ENCODE measurements at places on chromosomes 5 and 9.
A peak's percentile ranks its signal among the peaks of the same experiment; 100 is the strongest.

GRCh38 chr9:80094176-80094771 lies 522.5 kb downstream of the TLE4 start:
- no peak for DNase-seq

GRCh38 chr9:114093761-114094505 lies 5.2 kb downstream of the KIF12 start:
- DNase-seq, result no peak

DNA sequence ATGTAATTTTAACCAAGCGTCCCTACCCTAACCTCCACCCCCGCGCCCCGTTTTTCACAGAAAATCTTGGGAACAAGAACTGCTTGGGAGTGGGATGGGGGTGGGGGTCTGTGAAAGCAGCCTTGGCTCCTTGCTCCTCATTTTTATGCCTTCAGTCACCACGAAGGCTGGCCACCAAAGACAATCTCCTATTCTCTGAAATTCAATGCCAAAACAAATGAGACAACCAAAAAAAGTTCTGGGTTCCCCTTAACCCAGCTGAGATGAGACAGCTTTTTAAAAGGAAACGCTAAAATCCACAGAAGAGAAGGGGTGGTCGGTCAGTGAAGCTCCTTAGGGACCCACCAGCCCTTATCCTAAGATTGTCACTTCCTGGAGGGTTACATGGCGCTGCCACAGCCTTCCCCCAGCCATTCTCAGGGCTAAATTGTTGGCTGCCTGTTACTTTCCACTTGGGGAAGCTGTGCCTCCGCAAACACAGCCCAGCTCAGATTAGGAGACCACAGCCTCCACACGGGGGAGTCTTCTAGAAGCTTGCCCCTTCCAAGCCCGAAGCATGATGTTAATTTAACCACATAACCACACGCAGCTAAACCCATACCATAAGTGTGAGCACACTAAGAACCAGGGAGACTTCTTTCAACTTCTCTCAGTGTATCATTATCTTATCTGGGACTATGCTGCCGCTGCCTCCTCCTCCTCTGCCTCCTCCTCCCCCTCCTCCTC lies 136.3 kb downstream of the FOXD1 start:
- DNase-seq, result peak; percentile 99

- no peak for DNase-seq
Measured at GRCh38 chr5:91119217-91119616, 263.9 kb downstream of the ARRDC3 start.

DNA sequence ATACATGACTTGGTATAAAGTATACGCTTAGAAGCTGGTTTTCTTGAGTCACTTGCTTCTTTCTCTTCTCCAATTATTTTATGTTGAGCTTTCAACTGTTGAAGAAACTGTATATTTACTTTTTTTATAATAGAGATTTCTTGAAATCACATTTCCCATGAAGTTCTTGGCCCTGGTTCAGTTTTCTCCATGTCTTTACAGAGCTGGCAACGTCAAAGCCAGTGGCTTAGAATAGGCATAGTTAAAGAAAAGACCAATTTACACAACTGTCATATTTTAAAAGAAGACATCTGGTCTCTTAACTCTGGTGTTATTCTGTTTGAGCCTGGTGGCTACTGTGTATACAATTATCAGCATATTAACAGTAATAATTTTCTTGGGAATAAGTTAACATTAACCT lies 1249.3 kb downstream of the CDH12 start:
- no peak for DNase-seq

- no peak for DNase-seq
Measured at GRCh38 chr5:161277011-161277410, 269.5 kb downstream of the GABRB2 start.

GRCh38 chr5:126192226-126192625 lies 231.0 kb upstream of the GRAMD2B start:
- DNase-seq, result peak; percentile 26

DNA sequence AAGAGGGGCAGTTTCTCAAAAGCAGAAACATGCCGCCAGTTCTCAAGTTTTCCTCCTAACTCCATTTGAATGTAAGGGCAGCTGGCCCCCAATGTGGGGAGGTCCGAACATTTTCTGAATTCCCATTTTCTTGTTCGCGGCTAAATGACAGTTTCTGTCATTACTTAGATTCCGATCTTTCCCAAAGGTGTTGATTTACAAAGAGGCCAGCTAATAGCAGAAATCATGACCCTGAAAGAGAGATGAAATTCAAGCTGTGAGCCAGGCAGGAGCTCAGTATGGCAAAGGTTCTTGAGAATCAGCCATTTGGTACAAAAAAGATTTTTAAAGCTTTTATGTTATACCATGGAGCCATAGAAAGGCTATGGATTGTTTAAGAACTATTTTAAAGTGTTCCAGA lies 142.8 kb downstream of the NTRK2 start:
- no peak for DNase-seq

DNA sequence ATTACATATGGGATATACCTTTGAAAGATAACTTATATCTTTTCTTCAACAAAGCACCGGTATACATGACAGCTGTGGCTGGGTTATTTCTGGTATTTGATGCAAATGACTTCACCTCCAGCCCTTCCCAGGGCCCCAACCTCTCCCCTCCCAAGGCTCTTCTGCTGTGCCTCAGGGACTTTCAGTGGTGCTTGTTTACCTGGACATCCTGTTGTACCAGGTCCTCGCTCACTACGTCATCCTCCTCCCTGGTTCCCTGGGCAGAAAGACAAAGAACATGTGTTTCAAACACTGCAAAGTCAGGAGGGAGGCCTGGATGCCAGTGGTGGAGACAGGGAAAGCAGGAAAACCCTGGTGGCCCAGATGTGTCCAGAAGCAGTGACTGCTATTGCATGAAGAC lies 23.4 kb downstream of the ANXA6 start:
- DNase-seq, result no peak

DNA sequence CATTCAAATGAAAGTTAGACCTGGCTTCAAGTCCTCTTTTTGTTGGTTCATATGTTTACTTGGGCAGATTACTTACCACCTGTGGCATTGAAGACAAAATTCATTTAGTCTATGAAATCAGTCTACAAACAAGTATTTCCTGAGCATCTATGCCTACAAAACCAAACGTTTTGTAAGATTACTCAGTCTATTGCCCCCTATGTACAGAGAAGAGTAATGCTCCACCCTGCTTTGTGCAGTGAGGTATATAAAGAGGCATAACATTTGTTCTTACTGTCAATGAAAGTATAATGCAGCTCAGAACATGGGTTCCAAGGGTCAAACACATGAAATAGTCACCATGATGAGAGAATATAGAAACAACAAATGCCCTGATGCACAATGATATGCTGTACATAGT lies 580.7 kb downstream of the KIF4B start:
- DNase-seq, result no peak

DNA sequence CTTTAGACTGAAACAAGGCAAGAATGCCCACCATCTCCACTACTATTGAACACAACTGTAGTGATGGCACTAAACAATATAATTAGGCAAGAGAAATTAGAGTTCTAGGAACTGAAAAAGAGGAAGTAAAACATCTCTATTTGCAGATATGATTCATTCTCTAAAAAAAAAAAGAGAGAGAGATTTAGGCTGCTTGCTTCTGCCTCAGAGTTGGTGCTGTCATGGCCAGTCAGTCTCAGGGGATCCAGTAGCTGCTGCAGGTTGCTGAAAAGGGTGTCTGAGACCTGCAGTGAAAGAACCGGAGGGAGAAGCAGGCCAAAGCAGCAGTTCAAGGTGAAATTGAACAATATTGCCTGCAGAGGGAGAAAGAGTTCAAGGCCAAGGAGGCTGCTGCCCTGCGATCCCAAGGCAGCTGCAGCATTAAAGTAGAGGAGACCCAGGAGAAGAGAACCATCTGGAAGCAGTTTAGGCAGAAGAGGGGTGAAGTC lies 72.5 kb downstream of the AP3B1 start:
- peak; percentile 10 for DNase-seq

GRCh38 chr5:156476158-156476551 lies 149.2 kb downstream of the SGCD start:
- no peak for DNase-seq

DNA sequence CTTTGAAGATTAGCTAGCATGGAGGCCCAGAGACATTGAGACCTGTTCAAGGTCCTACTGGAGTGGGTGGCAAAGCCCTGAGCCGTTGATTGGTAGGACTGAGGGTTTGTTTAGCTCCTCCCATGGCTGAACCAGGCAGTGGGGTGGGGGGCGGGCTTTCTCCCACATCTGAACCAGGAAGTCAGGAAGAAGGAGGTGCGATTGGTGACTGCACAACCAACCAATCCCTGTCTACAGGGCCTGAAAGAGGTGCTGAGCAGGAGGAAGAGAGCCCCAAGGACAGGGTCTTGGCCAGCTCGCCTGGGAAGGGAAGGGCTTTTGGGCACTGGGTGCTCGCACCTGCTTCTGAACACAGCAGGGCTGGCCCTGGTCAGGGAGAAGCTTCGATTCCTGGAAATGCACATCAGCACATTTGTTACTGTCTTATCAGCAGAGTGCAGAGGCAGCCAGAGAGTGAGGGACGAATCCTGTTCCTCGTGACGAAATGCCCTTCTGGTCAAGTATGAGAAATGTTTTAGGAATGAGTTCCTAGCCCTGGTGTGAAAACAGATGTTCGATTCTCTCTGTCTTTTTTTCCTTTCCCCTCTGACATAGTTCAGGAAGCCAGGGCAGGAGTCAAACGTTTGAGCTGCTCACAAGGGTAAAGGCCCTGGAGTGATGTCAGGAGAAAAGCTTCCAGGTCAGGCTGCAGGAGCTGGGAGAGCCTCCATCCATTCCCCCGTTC lies 294.8 kb upstream of the KLF4 start:
- peak; percentile 66 for DNase-seq

DNA sequence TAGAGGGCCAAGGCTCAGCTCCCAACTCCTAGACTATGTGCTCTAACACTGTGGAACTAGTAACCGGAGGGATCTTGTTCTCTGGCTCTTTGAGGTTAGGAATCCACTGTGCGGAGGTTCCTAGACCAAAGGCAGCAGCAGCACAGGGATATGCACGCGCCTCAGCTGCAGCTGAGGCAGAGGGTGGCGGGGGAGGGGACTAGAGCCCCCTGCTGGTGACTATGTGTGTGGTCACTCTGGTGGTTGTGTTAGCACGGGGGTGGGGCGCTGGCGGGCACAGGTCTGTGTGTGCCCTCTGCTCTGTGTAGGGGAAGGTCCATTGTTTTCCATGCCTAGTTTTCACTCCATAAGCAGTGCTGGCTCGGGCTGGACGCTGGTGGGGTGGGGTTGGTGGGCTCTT lies 458.0 kb upstream of the IZUMO3 start:
- no peak for DNase-seq

DNA sequence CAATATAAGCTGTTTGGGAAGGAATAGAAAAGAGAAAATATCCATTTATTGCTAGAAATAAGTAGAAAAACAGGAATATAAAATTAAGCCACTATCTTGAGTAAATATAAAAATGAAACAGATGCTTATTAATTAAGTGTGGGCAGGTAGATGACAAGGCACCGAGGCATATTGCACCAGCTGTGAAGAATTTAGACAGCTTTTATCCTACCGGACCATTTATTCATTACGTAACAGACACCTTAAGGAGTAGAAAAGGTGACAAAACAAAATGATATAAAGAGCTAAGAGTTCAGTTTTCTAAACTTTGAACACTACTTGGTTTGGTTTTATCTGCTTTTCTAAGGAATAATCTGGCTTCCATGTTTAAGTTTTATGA lies 404.1 kb downstream of the PTPRD start:
- DNase-seq, result no peak

- DNase-seq, result no peak
Measured at GRCh38 chr5:32814141-32814540, 103.0 kb downstream of the NPR3 start.

DNA sequence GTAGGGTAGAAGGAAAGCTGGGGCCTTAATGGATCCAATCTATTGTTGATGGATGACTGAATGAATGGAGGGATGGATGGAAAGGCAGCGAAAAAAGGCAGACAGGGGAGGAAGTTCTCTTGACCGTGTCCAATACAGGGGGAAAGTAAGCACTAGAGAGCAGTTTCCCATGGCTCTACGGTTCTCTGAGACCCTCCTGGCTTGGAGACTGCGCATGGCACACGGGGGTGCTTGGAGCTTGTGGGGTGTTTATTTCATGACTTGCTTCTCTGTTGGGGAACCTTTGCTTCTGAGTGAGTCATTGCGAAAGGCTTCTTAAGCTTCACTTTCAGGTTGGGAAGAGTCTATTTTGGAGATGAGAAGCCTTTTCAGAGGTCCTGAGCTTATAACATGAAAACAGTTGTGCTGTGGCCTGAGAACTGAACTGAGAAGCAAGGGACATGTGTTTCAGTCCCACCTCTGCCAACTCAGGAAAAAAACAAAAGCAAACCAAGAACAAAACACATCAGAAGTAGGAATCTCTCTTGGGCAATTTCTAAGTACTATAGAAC lies 12.8 kb upstream of the TEX48 start:
- DNase-seq, result no peak

GRCh38 chr9:117719161-117719920 lies 15.1 kb downstream of the TLR4 start:
- DNase-seq, result no peak

DNA sequence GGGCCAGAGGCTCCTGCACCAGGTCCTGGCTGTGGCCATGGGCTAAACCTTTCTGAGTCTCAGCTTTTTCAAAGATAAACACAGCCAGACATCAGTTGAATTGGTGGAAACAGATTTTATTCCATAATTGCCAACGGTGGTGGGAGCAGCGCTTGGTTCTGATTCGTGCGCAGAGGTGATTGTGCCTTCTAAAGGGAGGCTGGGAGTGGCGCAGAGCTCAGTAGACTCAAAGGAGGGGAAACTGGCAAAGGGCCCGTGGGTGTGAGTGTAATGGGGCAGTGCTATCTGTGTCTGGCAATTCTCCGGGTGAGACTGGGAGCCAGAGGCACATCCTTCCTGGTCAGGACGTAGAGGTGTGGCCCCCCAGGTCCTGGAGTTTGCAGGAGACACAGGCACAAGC lies 169.4 kb upstream of the PPP1R26 start:
- no peak for DNase-seq

GRCh38 chr9:137752426-137752825 lies 125.2 kb upstream of the CACNA1B start:
- no peak for DNase-seq

DNA sequence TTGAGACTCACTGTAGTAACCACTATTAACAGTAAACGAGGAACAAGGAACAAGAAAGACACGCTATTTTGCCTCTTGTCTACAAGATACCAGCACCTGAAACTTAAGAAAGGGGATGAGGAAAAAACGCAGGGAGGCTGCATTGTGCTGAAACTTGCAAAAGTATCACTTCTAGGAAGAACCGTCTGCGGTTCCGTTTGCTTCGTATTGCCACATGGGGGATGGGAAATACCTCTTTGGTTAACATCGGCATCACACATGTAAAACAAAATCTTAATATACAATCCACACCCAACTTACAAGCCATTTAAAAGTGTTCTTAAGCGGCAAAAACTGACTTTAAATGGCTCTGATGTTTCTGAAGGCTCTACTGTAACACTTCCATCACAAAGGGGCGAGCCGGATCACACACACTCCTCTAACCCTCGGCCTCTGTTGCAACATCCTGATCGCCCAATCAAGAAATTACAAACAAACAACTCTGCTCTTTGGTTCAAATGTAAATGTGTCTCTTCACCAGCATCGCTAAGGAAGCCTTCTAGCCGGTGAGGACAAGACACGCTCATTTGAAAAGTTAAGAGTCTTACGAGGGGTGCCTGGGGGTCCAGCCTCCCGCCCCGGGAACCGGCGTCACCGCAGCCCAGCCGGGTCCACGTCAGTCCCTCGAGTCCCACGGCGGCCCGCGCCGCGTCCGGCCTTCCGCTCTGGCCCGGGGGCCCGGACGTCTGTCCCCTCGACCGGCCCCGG lies 621 bp downstream of the SEC16A start:
- DNase-seq, result peak; percentile 20

- no peak for DNase-seq
Measured at GRCh38 chr9:98866435-98867102, 59.1 kb downstream of the GALNT12 start.

GRCh38 chr5:96565582-96566265 lies 96.5 kb upstream of the CAST start:
- DNase-seq, result peak; percentile 83

- DNase-seq, result no peak
Measured at GRCh38 chr9:129100383-129101169, 10.0 kb downstream of the CRAT start.
